ENCODE measurements at places on chromosomes 2 and 18. TPM values are rescaled to one million over a fixed set of nuclear protein-coding genes. Genes with fewer than 3 reads are reported as not detected.

Gene OBSL1
- 53.1 TPM for total RNA-seq

Gene LIMS4
- 2.7 TPM for total RNA-seq

Gene ATOH8
- total RNA-seq, result 16.4 TPM

DNA sequence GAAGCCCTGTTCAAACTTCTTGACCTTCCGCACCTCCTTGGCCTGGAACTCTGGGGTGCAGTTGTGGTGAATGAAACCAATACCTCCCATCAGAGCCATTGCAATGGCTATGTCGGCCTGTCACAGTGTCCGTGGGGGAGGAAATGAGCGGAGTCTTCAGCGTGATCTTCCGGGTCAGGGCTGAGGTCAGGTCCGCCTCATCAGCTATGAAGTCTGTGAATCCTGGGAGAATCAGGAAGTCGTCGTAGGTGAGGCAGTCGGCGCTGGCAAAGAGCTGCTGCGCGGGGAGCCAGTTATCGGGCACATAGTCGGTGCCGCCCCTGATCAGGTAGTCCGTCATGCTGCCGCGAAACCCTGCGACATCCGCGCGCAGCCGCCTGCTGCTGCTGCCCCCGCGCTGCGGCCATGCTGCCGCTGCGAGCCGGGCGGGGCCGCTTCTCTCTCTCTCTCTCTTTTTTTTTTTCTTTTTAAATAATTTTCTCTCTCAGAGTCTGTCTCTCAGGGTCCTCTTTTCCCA lies 154.1 kb upstream of the ZSWIM2 start:
- DNase-seq, result no peak
- H3K4me3 ChIP-seq, result no peak overlapping the region

DNA sequence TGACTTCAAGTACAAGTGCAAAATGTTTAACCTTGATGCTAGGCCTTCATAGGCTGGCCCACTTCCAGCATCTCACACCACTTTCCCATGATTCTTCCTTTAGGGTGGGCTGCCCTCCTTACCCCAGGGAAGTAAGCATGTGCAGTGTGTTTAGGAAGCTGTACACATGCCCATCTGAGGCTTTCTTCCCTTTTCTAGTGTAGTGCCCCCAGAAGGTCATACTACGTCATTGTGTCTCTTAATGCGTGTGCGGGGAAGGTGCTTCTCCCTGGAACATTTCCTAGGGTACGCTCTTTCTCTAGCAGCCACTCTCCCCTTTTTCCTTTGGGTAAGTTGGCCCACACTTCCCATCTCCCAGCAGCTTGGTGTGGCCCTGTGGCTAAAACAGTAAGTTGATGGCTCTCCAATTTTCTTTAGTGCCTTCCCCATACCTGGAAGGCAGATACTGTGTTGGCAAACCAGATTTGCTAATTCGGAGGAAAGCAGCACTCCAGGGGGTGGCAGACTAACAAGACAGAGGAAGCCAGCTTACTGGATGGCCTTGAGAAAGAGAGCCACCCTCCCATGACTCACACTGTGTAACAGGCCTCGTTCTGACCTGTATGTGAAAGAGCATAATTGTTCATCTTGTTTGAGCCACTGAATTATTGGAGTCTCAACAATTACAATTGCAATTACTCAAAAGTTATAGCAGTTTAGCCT lies 1.1 kb upstream of the SULT6B1 start:
- H3K27me3 ChIP-seq, result no peaks in the 10 kb centered on the region
- H3K27ac ChIP-seq, result peak overlapping the region; percentile 18
- H3K4me3 ChIP-seq, result no peak overlapping the region
- no peaks in the 10 kb centered on the region for H3K36me3 ChIP-seq

All from SJSA1 (cell line).